ENCODE measurements at places on chromosomes 5 and 9.
A peak's percentile ranks its signal among the peaks of the same experiment; 100 is the strongest.

- DNase-seq, result peak; percentile 78
Observed at GRCh38 chr9:127858041-127858512, 3.6 kb upstream of the ENG start.

DNA sequence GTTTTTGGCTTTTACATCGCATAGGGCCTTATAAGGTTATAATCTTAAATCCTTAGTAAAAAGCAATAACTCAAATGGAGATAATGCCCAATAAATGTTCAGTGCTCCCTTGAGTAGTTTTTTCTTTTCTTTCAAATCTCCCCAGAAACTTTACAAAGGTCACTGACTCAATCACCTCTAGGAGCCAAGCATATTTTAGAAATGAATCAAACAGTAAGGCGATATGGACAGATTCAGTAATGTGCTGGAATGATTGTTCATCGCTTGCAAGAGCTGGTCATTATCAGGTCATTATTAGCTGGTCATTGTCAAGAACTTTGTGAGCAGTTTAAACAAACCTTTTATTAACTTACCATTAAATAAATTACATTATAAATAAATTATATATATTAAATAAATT is 130.4 kb upstream of the SLIT3 start:
- no peak for DNase-seq

DNA sequence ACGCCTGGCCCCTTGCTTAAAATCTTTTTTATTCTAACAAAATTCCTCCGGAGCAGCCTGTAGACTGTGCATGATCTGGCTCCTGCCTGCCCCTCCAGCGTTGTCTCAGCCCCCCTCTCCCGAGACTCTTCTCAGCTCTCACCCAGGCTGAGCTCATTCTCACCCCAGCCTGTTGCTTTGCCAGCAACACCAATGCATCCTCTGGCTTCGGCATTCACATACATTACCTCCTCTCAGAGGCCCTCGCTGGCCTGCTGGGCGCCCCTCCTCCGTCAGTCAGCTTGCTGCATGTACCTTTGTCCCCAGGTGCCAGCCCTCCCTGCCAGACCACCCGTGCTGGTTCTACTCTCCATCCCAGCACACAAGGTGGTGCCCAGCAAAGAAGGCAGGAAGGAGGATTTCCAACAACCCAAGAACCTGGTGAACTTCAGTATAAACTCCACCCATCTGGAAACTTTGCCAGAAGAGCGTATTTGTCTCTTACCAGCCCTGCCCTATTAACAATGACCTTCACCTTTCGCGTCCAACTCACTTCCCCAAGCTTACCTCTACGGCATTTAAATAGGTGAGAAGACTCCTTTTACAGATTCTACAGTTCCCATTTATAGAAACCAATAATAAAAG is 35.0 kb downstream of the MYO10 start:
- no peak for DNase-seq

DNA sequence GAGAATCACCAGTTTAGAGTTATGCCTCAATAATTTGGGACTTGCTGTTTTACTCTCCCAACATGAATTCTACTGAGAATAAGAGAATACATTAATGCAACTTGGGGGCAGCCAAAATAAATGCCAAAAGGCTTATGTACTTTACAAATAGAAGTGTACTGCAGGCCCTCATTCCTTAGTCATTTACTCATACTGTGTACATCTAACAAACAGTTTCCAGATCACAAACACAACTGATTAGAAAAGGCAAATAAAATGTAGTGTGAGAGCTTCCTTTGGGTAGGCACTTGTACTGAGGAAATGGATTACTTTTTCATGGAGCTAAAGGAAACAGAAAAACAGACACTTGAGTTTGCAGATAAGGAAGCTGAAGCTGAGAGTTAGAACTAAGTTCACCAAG is 12.6 kb downstream of the ANKDD1B start:
- no peak for DNase-seq

DNA sequence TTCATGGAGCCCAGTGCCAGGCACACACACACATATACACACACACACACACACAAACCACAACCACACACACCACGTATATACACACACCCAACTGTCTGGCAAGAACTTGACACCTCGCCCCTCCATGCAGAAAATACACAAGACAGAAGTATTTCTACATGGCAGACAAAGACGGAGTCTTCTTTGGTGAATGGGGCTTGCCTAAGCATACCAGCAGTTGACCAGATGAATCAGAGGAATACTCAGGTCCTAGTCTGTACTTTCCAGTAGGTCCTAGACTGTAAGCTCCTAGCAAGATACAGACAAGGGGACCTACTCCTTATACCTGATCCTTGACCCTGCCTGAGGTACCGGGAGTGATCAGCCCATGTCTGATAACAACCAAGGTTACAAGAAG is 60.1 kb downstream of the SIL1 start:
- no peak for DNase-seq

- no peak for DNase-seq
Observed at GRCh38 chr5:95403996-95404395, 12.8 kb downstream of the FAM81B start.

DNA sequence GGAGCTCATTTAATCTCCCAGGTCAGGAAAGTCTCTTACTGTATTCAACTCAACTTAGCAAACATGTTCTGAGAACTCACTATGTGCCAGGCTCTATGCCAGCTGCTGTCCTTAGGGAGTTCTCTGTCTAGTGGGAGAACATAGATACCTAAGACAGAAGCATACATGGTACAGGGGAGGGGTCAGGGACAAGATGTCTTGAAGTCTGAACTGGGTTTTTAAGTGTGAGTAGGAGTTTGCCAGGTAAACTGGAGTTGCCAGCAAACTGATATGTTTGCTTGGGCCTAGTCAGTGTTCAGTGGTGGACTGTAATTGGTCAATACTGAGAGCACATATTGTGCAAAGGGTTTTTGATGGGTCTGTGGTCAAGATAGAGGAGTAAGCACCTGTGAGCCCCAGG is 18.3 kb upstream of the GLE1 start:
- no peak for DNase-seq

DNA sequence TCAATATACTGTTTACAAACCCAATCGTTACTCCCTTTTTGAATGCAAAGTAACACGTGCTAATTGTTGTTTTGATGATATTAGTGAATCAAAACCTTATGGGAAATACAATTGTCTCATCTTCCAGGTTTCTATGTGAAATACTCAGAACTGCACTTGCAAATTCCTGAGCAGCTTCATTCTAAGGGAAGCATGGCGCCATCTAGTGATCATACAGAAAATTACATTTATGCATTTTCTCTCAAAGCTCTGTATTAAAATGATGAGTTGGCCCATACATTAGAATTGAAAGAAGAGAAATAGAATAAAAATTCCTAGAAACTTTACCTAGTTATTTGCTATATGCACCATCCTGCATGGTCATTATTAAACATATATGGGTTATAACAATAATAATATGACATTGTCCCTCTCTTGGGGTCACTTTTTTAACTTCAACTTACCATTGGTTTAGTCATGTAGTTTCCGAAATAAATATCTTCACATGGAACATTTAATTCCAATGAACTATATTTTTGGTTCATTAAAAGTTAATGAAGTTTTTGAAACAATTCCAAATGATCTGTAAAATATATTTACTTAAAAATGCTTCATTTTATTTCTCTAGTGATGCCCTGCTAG is 220.0 kb downstream of the PDE4D start:
- peak; percentile 70 for DNase-seq

GRCh38 chr5:68460147-68460798 is 244.7 kb downstream of the PIK3R1 start:
- peak; percentile 54 for DNase-seq

DNA sequence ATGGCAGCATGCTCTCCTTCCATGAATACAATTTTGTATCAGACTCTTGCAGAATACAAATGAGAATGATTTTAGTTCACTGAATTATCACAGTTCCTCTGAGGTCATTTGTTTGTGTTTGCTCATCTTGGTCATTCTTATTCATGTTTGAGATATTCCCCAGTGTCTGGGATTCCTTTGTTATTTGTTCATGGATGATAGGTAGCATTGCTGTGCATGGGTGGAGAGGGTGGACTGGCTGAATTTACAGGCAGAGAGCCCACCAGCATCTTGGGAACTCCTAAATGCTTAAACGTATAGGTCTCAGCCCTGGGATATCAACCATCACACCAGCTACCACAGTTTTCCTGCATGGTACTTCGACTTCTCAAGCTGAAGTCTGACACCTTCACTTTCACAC is 459.8 kb downstream of the CCDC171 start:
- no peak for DNase-seq

- no peak for DNase-seq
Observed at GRCh38 chr9:71608825-71609447, 159.4 kb downstream of the CEMIP2 start.

- DNase-seq, result no peak
Observed at GRCh38 chr9:76943054-76943453, 37.1 kb upstream of the PRUNE2 start.

GRCh38 chr5:135750506-135750905 is 84.0 kb upstream of the SLC25A48 start:
- DNase-seq, result no peak

GRCh38 chr5:17817990-17818389 is 183.7 kb downstream of the TAF11L14 start:
- no peak for DNase-seq

- no peak for DNase-seq
Observed at GRCh38 chr9:85981369-85981768, 40.4 kb downstream of the NAA35 start.

- no peak for DNase-seq
Observed at GRCh38 chr5:1295650-1296037, 776 bp upstream of the TERT start.

- no peak for DNase-seq
Observed at GRCh38 chr9:98732091-98732490, 23.4 kb upstream of the GABBR2 start.

GRCh38 chr9:26975728-26976707 is 19.8 kb downstream of the IFT74 start:
- peak; percentile 72 for DNase-seq

- no peak for DNase-seq
Observed at GRCh38 chr5:61023131-61023530, 78.1 kb downstream of the NDUFAF2 start.

DNA sequence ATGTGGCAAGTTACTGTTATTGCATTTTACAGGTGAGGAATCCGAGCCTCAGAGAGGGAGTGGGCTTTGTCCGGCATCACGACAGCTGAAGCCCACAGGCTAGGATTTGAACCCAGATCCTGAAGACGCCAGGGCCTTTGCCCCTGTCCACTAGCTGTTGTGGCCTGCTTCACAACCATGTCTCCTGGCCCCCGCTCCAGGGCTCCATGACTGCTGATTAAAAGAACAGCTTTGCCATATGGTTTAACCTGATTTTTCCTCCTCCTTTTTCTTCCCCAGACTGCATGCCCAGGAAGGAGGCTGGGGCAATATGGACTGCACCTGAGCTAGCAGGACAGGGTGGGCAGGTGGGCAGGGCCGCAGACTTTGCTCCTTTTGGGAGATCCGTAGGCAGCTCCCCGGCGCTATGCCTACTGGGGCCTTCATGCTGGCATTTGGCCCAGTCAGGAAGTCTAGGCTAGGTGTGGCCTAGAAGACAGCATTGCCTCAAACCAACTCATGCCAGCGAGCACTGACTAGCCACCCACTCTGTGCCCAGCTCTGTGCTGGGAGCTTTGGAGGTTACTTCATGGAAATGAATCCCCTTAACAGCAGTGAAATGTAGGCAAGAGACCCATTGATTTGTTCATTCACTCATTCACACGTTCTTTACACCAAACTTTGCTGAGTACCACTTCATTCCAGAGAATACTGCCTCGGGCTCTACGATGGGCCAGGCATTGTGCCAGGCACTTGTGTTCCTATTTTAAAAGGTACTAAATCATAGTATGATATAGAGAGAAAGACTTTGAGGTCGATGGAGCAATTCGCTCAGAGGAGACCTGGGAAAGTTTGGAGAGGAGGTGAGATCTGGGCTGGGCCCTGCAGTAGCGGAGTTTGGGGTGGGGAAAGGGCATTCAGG is 94.3 kb upstream of the CPEB4 start:
- no peak for DNase-seq

GRCh38 chr5:39755986-39756385 is 331.2 kb upstream of the DAB2 start:
- no peak for DNase-seq

DNA sequence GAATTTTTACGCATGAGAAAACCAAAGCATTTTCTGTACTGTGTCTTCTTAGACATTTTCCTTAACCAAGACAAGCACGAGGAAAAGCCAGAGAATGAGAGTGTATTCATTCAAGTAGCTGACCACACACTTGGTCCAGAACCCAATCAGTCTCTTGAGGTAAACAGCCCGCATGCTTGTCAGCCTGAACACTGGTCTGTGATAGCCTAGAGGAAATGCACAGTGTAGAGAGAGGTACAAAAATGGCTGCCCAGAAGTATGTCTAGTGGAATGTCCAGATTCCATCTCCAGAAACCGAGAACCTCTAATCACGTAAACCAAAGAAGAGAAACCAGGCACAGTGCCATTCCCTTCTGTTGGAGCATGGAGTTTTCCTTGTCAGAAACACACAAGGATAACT is 80.0 kb upstream of the SNX2 start:
- DNase-seq, result no peak

Measured in KBM-7 (cell line).